ENCODE measurements at places on chromosomes 2 and 18. TPM values are rescaled to one million over a fixed set of nuclear protein-coding genes. Genes with fewer than 3 reads are reported as not detected.

CD226 gene
- 1.5 TPM for total RNA-seq

EMILIN1 gene
- total RNA-seq = 34.8 TPM

LRRC30 gene
- not detected for total RNA-seq

HOXD8 gene
- total RNA-seq = 23.8 TPM

CLEC4F gene
- total RNA-seq = 0.17 TPM

TMEM200C gene
- not detected for total RNA-seq

ZNF804A gene
- total RNA-seq = under 0.01 TPM

KCNF1 gene
- total RNA-seq = 3.4 TPM

SAG gene
- total RNA-seq = not detected

SF3B6 gene
- 115 TPM for total RNA-seq

FIGN gene
- not detected for total RNA-seq

MRPL30 gene
- total RNA-seq = 39.0 TPM

GCG gene
- not detected for total RNA-seq

SERPINB12 gene
- total RNA-seq = not detected

CHRNA1 gene
- 0.76 TPM for total RNA-seq

SLC39A10 gene
- 26.5 TPM for total RNA-seq

FARP2 gene
- total RNA-seq = 56.5 TPM

DSEL gene
- 14.8 TPM for total RNA-seq

SFTPB gene
- total RNA-seq = not detected
